ENCODE measurements at places on chromosomes 2 and 18.
A peak's percentile ranks its signal among the peaks of the same experiment; 100 is the strongest.

DNA sequence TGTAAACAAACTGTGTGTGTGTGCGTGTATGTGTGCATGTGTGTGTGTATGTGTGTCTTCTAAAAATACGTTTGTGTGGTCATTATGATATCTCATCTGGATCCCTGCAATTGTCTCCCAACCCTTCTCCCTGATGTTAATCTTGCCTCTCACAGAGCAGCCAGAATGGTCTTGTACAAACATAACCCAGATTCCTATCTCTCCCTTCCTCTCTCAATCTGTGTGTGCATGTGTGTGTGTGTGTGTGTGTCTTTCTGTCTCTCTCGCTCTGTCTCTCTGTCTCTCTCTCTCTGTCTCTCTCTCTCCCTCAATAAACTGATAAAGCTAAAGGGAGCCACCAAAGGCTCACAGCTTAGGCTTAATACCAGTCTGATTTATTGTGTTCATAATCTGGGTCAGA, 210.8 kb downstream of the PAX3 start:
- no peak for DNase-seq

GRCh38 chr2:23713351-23713750, 213.6 kb downstream of the ATAD2B start:
- no peak for DNase-seq

GRCh38 chr2:102442967-102443828, 20.2 kb downstream of the IL18RAP start:
- peak; percentile 28 for DNase-seq

- DNase-seq = no peak
Observed at GRCh38 chr2:106020821-106021661, 173.1 kb downstream of the UXS1 start.

DNA sequence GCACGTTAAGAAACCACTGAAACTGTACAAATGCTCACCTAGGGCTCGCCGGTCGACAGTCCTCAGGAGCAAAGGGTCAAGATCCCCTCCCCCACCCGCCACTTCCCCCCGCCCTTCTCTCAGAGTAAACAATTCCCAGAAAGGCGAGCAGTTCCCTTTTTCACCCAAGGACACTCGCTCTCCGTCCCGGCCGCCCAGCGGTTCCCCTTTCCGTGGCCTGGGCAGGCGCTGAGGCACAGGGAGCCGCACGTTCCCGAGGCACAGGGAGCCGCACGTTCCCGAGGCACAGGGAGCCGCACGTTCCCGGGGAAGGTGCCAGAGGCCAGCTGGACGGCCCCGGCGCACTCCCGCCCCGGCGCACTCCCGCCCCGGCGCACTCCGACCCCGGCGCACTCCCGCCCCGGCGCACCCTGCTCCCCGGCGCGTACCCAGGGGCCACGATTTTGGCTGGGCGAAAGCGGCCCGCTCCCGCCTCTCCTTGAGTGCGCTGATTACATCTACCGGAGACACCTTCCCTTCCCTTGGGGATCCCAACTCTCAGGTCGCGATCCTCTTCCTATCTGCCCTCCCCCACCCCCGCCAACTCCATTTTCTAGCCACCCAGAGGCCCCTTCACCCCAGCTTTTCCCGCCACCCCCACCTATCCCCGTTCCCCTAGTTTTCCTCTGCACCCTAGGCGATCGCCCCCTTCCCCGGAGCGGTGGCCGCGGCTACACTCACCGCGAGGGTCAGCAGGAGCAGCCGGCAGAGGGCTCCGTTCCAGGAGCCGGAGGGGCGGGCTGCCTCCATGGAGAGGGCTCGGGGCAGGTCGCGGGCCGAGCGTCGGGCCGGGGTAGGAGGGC, 817 bp downstream of the DSC2 start:
- DNase-seq = no peak

DNA sequence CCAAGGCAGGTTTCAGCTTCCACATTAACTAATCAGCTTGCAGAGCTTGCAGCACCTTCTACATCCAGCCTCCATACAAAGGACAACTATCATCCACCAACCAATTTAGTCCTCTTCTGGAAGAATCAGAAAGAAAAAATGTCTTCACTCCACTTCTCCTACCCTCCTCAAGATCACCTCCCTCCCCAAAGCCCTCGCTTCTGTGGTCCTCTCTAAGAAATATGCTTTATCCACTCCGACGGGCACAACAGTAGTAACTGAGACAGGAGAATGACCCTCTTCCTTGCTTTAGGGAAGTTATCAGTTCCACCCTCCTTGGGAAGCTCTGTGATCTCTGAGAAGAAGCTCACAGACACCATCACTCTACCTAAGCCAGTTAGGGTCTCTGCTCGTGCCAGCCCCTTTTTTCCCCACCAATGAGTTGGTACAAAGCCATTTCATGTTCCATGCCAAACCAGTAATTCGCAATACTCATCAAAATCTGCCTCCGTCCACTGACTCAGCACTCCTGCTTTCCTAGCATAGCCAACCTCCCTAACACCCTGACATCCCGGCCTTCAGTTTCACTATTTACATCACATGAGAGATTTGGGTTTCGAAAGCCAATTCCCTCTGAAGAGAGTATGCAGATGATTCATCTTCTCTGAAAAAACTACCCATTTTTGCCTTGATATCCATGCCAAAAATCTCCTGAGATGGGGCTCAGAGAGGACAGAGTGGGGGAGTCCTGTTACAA, 114.1 kb upstream of the PKDCC start:
- peak; percentile 96 for DNase-seq

DNA sequence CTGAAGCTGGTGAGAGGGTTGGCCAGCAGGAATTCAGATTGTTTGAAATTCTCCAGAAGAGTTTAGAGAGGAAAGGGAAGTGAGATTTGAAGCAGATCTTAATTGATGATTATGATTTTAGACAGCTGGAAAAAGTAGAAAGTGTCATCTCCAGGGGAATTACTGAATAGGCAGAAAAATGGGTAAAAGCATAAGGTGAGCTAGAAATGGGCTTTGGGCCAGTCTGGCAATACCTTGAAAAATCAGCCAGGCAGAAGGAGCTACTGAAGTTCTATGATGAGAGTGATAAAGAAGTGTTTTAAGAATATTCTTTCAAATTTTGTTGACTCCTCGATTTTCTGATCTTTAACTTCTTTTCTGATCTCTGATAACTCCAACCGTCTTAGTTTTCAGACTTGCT, 172.9 kb upstream of the CCDC150 start:
- DNase-seq = no peak

DNA sequence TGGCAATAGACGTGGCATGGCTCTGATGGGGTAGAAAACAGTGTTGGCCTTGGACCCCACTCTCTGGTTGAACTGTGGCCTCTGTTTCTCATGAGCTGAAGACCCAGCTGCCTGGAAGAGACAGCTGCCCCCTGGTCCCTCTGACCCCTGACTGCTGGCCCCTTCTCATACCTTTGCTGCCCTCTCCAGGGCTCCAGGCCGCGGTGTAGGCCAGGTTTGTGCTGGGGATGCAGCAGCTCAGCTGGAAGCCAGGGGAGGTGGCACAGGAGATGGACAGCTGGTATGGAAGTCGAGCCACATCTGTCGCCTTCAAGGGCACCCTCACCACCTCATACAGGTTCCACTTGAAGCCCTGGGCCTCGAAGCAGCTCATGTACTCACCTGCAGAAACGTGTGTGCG, 31.7 kb upstream of the SELENOI start:
- no peak for DNase-seq

DNA sequence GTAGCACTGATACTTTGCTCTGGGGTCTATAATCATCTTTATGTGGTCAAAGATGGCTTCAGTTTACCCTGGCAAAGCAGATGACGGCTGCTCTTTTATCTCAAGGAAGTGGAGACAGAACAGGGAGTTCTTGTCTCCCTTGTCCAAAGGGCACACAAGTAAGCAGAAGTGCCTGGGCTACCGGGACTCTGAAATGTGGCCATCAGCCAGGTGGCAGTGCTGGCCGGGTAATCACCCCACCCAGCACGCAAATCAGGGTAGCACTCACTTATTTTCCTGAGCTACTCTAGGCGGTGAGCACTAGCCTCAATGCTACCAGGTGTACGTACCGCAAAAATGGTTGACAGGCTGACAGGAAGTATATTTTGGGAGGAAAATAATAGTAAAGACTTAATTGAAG, 119.7 kb upstream of the ETAA1 start:
- no peak for DNase-seq

DNA sequence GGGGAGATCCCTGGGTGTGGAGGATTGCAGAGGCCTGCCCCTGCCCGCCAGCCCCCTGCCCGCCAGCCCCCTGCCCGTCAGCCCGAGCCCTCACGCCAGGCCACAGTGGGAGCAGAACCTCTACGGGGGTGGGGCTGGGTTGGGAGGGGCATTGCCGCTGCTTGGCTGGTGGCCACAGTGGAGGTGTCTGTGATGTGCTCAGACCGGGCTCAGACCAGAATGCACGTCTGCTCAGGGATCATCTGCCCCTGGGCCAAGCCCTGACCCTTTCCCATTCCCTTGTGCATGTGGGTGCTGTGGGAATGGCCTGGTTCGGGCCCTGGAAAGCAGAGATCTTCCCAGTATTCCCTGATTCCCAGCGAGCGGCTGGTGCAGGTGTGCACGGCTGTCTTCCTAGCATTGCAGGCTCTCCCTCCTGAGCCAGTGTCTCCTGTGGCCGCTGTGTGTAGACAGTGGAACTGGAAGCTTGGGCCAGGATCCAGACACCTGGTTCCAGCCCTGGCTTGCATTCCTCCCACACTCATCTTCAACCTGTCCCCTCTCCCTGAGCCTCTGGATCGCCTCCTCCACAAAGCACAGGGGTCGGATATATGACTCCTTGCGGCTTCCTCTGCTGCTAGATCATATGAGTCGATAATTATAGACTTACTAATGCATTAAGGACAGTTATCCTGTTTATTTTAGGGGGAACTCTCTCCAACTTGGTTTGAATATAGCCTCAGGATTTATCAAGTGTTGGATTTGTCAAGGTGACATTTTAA, 161.6 kb downstream of the LDLRAD4 start:
- no peak for DNase-seq

DNA sequence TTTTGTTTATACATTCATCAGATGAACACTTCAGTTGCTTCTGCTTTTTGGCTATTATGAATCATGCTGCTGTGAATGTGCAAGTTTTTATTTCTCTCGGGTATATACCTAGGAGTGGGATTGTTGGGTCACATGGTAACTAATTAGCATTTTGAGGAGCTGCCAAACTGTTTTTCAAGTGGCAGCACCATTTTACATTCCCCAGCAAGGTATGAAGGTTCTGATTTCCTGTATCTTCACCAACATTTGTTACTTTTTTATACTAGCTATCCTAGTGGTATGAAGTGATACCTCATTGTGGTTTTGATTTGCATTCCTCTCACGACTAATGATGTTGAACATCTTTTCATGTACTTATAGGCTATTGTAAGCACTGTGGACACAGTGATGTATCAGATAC, 53.9 kb downstream of the DYNC1I2 start:
- peak; percentile 9 for DNase-seq

DNA sequence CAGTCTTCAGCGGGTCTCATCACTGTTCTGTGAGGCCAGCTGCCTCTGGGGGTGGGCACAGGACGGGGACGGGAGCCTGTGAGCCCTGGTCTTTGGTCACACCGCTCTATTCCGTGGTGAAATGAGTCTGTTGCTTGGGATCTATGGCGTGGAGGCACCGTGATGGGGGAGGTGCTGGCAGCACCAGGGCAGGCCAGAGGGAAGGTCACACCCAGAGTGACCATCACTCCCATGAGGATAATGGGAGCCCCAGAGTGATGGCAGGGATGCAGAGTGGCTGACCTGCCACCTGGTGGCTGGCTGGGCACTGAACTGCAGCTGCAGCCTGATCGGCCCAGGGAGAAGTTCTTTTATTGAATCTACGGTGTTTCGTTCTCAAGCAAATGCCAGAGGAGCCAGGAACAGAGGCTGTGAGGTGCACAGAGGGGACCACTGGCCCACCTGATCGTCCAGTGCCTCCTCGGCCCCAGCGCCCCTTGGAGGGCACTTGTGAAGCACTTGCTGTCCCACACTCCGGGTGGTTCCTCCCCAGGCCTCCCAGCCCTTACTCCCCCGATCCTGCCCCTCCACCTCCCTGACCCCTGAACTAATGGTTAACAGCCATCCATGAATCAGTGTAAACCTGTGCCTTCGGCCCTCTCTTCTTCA, 17.9 kb downstream of the KCNIP3 start:
- peak; percentile 40 for DNase-seq

DNA sequence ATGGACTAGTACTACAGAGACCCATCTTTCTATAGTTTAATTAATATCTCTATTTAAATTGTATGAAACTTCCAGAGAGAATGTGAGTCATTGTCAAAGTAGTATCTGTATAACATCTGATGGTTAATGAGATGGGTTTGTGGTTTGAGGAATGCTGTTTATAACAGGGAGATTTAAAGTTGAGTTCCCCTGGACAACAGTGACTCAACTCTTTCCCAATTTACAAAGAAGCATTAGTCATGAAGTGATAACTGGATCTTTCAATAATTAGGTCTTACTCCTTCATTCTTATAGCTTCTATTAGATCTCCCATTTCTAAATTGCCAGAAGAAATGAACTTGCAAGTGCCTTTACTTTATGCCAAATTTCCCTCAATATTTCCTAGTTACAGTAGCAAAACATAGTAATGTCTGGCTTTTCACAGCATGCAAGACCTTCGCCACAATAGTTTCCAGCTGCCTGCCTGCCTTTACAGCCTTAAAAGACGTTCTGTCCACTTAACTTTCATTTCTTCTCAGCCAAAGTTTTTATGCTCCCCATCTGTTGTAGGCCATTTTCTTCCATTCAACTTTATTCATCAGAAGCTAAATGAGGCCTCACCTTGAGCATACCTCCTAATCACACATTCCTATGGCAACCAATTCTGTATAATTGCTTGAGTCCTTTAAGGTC, 47.7 kb upstream of the WDR75 start:
- peak; percentile 98 for DNase-seq

DNA sequence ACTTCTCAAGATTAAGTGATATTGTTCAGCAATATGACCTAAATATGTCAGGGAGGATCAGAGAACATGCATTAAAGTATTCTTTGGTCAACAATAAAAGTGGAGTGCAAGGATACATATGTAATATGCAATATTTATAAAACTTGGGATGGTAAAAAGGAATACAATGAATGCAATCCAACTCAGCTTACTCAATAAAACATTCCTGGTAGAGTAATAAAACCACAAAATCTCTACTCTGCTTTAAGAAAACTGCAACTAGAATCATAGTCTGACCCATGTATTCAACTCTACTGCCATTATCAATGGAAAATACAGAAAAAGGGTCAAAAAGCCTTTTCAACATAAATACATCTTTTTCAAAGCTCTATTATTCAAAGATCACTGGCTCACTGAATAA, 11.6 kb downstream of the IRS1 start:
- DNase-seq = peak; percentile 33

- no peak for DNase-seq
Observed at GRCh38 chr2:201448701-201449100, 2.6 kb downstream of the TRAK2 start.

DNA sequence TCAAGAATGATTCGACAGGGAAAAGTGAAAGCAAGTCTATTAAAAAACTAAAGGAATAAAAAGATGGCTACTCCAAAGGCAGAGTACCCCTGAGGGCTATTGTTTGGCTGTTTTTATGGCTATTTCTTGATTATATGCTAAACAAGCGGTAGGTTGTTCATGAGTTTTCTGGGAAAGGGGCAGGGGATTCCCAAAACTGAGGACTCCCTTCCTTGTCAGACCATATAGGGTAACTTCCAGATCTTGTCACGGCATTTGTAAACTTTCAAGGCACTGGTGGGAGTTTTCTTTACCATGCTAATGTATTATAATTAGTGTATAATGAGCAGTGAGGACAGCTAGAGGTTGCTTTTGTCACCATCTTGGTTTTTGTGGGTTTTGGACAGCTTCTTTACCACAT, 474.9 kb upstream of the MC4R start:
- DNase-seq = no peak
